Activated naive CD4-positive, alpha-beta T cell treated with anti-CD3 and anti-CD28 coated beads for 36 hours (primary cell): ENCODE measurements at places on chromosomes 6 and 20. TPM values are rescaled to one million over a fixed set of nuclear protein-coding genes. Genes with fewer than 3 reads are reported as not detected.
A peak's percentile ranks its signal among the peaks of the same experiment; 100 is the strongest.

GRCh38 chr20:60331688-60332300 is 373.6 kb downstream of the CDH26 start:
- H3K4me3 ChIP-seq, result no peak overlapping the region
- peaks cover 1% of the 10 kb centered on the region for H3K27me3 ChIP-seq
- no peak overlapping the region for H3K27ac ChIP-seq
- no peaks in the 10 kb centered on the region for H3K36me3 ChIP-seq

DNA sequence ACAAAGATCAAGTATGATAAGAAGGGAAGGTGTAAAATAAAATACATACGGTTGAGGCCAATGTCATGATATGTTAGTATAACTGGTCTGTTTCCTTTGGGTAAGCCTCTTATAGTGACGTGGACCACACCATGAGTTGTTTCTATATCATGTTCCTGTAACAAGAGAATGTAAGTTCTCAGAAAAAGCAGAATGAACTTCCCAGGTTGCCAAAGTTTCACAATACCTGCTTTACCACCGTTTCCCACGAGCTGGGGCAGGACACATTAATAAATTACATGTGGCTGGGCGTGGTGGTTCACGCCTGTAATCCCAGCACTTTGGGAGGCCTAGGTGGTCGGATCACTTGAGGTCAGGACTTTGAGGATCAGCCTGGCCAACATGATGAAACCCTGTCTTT is 42.6 kb upstream of the SLA2 start:
- H3K36me3 ChIP-seq, result no peaks in the 10 kb centered on the region
- no peak overlapping the region for H3K27ac ChIP-seq
- no peaks in the 10 kb centered on the region for H3K4me1 ChIP-seq
- no peak for DNase-seq

DNA sequence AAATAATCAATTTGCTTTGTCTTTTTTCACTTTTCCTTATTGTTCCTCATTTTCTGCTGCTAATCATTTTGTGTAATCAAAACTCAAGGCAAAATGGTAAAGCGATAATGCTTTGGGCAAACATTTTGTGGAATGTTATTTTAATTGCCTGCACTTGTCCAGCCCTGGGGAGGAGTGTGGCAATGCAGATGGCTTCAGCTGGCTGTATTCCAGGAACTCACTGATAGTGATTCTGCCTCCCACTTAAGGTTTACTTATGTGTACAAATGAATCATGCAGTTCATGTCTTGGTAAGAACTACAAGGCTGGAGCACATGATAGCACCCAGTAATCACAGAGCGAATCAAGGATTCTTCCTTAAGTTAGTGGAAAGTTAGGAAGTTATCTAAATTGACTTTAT is 107.8 kb downstream of the COL19A1 start:
- no peaks in the 10 kb centered on the region for H3K36me3 ChIP-seq
- no peaks in the 10 kb centered on the region for H3K4me1 ChIP-seq
- no peak overlapping the region for H3K27ac ChIP-seq
- no peak for DNase-seq
- H3K4me3 ChIP-seq, result no peak overlapping the region

GRCh38 chr20:51525241-51526105 is 17.0 kb downstream of the NFATC2 start:
- peaks cover 75% of the 10 kb centered on the region for H3K4me1 ChIP-seq
- peak overlapping the region; percentile 93 for H3K27ac ChIP-seq
- DNase-seq, result peak; percentile 70
- no peaks in the 10 kb centered on the region for H3K27me3 ChIP-seq

DNA sequence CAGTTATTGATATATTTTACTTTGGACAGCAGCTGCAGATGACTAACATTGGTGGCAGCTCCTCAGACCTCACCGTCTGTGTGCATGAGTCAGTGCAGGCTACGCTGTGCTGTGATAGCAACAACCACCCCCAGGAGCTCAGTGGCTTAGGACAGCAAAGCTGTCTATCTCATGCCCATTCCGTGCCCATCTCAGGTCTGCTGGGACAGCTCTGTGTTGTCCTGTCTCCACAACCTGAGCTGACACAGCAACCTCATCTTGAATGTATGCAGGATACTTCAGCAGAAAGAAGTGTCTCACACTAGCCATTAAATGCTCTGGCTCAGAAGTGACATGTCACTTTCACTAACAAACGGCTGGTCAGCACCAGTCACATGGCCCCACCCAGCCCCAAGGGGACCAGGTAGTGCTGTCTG is 47.7 kb downstream of the BANF2 start:
- no peak for DNase-seq
- no peak overlapping the region for H3K4me3 ChIP-seq
- peaks cover under 1% of the 10 kb centered on the region for H3K27me3 ChIP-seq
- H3K27ac ChIP-seq, result no peak overlapping the region
- no peaks in the 10 kb centered on the region for H3K4me1 ChIP-seq

GRCh38 chr6:89035252-89036101 is 45.1 kb upstream of the PNRC1 start:
- no peak overlapping the region for H3K4me3 ChIP-seq
- no peaks in the 10 kb centered on the region for H3K36me3 ChIP-seq
- no peak for DNase-seq
- no peaks in the 10 kb centered on the region for H3K4me1 ChIP-seq
- H3K27me3 ChIP-seq, result no peaks in the 10 kb centered on the region

DNA sequence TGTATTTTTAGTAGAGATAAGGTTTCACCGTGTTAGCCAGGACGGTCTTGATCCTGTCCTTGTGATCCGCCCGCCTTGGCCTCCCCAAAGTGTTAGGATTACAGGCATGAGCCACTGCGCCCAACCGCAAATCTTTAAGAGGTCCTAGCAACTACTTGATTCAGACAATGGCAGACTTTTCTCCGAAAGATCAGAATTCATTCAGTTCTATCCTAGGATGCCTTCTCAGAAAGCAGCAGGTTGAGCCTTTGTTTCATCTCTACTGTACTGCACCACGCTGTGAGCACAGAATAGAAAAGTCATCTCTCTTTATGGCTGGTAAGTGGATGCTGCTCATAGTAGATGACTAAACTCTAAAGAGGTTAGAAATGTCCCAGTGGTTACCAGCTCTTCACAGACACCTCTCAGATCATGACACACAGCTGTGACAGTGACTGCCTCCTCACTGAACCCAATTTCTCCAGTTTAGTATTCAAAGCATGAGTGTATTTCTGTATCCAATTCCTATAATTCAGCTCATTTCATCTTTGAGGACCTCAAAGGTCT is 6.0 kb upstream of the HSF2 start:
- peaks cover 17% of the 10 kb centered on the region for H3K4me1 ChIP-seq
- H3K4me3 ChIP-seq, result no peak overlapping the region
- no peaks in the 10 kb centered on the region for H3K36me3 ChIP-seq
- no peaks in the 10 kb centered on the region for H3K27me3 ChIP-seq
- H3K27ac ChIP-seq, result peak overlapping the region; percentile 67
- DNase-seq, result peak; percentile 59

- H3K27me3 ChIP-seq, result peaks cover 19% of the 10 kb centered on the region
- no peaks in the 10 kb centered on the region for H3K36me3 ChIP-seq
- no peak overlapping the region for H3K4me3 ChIP-seq
- H3K4me1 ChIP-seq, result no peaks in the 10 kb centered on the region
Observed at GRCh38 chr6:4301871-4302270, 166.5 kb upstream of the ECI2 start.

GRCh38 chr20:13009682-13010406 is 1.1 kb downstream of the SPTLC3 start:
- H3K4me3 ChIP-seq, result peak overlapping the region; percentile 57
- peaks cover 28% of the 10 kb centered on the region for H3K4me1 ChIP-seq
- H3K27ac ChIP-seq, result peak overlapping the region; percentile 37
- H3K27me3 ChIP-seq, result no peaks in the 10 kb centered on the region

TRDN gene
- not detected for total RNA-seq

PRPH2 gene
- total RNA-seq, result not detected

SIRPB2 gene
- total RNA-seq, result not detected

TFAP2B gene
- total RNA-seq, result not detected

AIF1 gene
- total RNA-seq, result 120 TPM
